Left ventricle myocardium inferior (tissue), 1 donor: ENCODE measurements at places on chromosomes 7 and 10. TPM values are rescaled to one million over a fixed set of nuclear protein-coding genes. Genes with fewer than 3 reads are reported as not detected.
A peak's percentile ranks its signal among the peaks of the same experiment; 100 is the strongest.

DNA sequence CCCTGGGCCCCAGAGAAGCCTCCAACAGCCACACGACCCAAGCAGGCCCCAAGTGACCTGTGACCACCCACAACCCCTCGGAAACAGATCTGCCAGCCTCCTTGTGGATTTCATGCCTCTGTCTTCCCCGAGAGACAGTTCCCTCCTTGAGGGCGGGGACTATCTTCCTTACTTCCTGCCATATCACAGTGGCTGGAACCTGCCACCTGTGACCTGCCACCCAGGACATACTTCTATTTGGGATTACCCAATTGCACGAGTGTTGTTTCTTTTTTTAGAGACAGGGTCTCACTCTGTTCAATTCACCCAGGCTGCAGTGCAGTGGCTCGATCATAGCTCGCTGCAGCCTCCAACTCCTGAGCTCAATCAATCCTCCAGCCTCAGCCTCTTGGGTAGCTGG lies 25.9 kb downstream of the TNRC18 start:
- DNase-seq: no peak

- no peak for DNase-seq
Measured at GRCh38 chr7:70420381-70420662, 711.6 kb upstream of the GALNT17 start.

GRCh38 chr7:13035233-13035632 lies 347.8 kb downstream of the ARL4A start:
- no peak for DNase-seq

GRCh38 chr10:90665905-90666662 lies 191.8 kb downstream of the HTR7 start:
- DNase-seq: no peak

- no peak for DNase-seq
Measured at GRCh38 chr10:21083861-21084260, 186.8 kb upstream of the NEBL start.

- no peak for DNase-seq
Measured at GRCh38 chr7:130275826-130276297, 9.2 kb downstream of the CPA2 start.

DNA sequence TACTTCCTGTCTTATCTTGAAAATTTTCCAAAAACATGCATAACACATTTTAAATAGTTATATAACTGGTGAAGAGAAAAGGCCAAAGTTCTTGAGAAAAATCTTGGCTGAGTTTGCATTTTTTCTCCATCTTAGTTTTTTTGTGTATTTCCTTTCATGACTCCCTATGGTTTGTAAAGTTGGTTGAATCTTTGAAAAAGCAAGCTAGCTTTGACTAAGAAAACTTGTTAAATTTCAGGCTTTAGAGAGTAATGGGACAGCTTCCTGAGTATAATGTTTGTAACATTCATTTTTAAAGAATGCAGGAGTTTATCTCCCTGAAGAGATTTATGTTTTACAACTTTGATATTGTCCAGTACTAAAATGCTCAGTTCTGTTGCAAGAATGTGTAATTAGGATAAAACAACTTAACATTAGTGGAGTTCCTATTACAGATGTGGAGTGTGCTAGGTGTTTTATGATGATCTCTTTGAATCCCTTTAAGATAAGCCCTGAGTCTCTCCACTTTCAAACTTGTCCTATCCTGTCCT lies 11.1 kb upstream of the HERPUD2 start:
- no peak for DNase-seq

DNA sequence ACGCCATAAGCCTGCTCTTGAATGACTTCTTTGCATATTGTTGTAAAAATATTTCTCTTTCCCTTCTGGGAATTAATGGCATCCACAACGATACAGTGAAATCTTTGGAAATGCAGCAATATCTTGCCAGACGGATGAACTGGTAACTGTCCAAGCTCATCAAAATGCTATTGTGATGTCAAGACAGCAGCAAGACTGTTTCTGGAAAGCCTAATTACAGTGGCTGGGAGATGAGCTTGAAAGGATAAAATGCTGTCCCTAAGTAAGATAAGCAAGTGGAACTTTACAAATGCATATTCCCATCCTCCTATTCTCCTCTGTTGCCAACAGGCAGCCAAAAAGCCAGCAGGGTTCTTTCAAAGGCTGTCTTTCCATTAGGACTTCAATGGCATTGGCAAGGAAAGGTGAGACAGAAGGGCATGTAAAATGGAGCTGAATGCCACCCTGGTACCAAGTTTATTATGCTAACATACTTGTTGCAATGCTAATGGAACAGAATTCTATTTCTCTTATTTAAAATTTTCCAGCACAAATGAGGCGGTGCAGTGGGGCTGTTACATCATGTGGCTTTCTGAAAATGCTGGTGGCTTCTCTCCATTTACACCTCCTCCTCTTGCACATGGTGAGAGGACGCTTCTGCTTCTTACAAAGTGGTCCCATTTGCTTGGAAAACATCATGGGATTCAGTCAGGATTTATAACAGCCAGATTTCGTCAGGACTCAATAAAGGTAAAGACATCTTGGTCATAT lies 178.3 kb upstream of the PTER start:
- DNase-seq: no peak

- no peak for DNase-seq
Measured at GRCh38 chr10:59550061-59550460, 159.6 kb downstream of the SLC16A9 start.

DNA sequence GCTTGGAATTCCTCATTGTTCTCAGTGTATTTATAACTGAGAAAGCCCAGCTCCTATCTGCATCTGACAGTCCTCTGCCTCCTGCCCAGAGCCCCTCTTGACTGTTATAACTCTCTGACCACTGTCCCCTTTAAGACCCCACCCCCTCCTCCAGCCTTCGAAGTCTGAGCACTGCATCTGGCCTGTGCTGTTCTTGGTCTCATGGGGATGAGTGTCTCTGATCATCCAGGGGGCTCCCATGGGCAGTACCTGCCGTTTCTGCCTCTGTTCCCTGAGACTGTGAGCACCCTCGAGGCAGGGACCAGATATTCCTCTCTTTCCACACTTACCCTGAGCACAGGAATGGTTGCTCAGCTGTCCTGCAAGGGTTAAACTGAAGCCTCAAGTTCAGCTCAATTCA lies 7.7 kb downstream of the GHRHR start:
- DNase-seq: no peak

GRCh38 chr10:54137396-54137795 lies 663.6 kb downstream of the PCDH15 start:
- DNase-seq: no peak

DNA sequence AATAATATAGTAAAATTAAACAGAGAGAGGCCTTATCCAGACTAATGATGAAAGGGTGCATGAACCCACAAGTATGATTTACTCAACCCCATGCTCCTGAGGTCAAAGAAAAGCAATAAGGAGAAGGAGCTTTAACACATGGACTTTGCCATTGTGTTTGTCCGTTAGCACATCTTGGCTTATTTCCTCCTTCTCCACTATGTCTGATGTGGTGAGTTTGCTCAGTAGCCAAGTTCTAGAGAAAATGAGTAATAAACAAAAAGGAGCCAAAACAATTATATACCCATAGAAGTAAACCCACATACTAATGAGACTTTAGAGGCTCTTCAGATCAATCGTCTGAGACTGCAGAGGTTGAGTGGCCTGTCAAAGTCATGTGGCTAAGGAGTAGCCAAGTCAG lies 26.1 kb upstream of the ADD3 start:
- DNase-seq: no peak

DNA sequence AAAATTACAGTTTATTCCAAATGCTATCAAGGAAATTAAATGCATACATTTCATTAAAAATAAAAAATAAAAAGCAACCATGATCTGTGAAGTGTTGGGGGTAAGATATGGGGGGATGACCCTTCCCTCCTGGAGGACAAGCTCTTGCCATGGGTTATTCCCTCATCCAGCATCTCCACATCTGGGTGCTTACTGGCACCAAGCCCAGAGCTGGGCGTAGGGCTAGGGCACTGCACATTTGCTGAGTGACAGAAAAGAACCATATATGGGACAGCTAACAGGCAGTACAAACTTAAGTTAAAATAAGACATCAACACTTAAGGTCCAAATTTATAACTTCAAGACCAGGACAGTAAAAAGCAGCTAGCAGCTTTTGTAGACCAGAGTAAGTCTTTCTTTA lies 10.2 kb downstream of the CCDC6 start:
- DNase-seq: no peak

DNA sequence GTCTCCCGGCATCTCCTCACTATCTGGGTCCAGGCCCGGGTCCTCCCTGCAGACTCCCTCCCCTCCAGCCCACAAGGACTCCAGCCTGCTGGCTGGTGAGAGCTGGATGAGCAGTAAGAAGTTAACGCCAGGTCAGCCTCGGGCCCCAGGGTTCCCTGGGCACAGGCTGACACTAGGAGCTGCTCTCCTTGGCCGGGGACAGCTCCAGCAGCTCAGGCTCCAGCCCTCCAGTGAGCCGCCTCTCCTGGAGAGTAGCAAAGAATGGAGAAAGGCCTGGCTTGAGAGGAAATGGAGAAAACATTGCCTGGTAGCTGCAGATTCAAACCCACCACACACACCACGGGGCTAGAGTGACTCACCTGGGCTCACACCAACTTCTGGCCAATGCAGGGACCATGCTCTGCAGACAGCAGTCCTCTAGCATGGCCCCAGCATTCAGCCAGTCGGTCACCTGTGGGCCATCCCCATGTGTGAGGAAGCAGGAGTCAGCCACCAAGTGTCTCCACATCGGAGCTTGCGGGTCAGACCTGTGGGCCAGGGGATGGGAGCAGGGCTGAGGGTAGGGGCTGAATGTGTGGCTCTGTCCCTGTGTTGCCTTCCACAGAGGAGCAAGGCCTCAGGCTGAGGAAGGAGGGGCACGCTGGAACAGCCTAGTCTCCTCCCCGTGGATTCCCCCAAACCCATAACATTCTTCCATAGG lies 6.5 kb downstream of the SAP25 start:
- no peak for DNase-seq

DNA sequence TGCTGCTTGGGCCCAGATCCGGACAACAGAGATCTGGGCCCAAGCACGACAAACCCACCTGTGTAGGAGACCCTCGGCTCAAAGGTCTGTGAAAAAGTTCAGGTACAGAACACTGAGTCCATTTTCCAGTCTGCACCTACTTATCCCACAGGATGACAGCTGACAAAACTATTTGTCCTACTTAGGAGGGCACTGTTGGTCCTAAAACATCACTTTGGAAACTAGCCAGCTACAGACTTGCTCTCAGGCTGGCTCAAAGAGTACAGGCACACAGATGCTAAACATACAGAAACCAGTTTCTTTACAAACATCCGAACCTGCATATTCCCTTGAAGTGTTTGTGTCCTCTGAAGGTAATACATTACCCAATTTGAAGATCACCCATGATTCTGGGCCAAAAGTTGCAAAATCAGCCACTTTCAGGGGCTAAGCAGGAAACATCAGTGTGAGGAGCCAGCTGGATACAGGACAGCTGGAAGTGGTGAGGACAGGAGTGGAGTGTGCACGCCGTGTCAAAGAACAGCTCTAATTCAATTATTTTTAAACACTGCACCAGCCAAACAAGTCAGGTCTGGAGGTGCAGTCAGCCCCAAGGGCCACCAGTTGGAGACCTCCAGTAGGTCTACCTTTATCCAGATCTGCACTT lies 88.5 kb downstream of the NOC3L start:
- peak; percentile 62 for DNase-seq

DNA sequence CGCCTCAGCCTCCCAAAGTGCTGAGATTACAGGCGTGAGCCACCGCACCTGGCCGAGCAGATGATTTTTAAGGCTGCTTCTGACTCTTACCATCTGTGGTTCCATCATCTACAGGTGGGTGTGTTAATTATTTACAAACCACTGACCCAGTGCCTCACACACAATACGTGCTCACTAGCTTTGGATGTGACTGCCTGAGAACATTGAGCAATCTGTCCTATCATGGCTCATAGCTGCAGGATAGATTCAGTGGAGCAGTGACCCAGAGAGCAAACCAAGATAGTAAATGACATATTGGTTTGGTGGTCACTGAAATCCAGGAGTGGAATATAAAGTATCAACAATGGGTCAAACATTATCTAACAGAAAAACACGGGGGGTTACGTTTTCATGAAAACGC lies 24.1 kb downstream of the GPAM start:
- DNase-seq: no peak

- DNase-seq: peak; percentile 46
Measured at GRCh38 chr10:123614888-123615287, 51.3 kb upstream of the GPR26 start.

GRCh38 chr7:51817694-51818225 lies 501.2 kb upstream of the COBL start:
- no peak for DNase-seq

- no peak for DNase-seq
Measured at GRCh38 chr10:110859973-110860376, 11.8 kb upstream of the PDCD4 start.

DNA sequence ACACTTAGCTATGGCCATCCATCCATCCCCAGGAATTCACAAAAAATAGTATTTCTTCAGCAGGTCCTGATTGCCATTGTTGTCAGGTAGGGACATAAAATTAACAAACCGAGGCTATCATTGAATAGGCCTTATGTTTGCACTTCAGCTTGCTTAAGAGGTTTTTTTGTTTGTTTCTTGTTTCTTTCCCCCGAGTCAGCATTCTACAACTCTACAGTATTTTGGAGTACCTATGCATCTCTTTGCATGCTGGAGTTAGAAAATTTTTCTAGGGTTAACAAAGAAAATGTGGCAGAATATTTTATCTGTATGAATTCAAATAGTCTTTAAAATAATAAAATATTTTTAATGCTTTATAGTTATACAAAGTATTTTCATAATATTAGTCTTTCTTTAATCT lies 26.3 kb downstream of the CHRM2 start:
- no peak for DNase-seq

DNA sequence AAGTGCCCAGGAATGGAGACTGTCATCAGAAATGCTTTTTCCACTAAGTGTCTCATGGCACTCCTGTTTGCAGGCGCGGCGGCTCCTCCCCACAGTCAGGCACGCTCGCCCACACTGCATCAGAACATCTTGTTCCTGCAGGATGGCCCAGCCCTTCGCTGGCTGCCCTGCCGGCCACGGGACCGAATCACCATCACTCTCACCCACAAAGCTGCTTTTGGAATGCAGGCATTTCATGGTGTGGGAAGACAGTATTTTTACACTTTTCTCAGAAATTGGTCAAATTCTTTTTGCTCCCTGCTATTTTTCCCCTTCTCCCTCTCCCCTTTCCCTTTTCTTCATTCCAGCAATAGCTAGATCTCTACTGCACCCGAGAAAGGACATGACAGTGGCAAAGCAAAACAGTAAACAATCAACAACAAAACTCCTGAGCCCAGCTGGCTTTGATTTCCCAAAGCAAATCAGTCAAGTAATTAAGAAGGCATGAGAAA lies 176.1 kb upstream of the TNS3 start:
- DNase-seq: peak; percentile 63

GRCh38 chr10:33460505-33461294 lies 126.2 kb upstream of the NRP1 start:
- DNase-seq: peak; percentile 67

- DNase-seq: no peak
Measured at GRCh38 chr10:101330631-101331225, 23.2 kb upstream of the BTRC start.

The AGR2 gene
- total RNA-seq: not detected

The C10orf120 gene
- total RNA-seq: not detected

The LIPJ gene
- not detected for total RNA-seq

The APBB1IP gene
- 2.6 TPM for total RNA-seq

The TACC2 gene
- total RNA-seq: 400 TPM

The SFMBT2 gene
- total RNA-seq: 11.0 TPM

The SP8 gene
- total RNA-seq: not detected

The TACR2 gene
- not detected for total RNA-seq

The STEAP2 gene
- 6.1 TPM for total RNA-seq

The CACNB2 gene
- total RNA-seq: 38.1 TPM

The DPYSL4 gene
- total RNA-seq: 42.8 TPM

The CCL24 gene
- not detected for total RNA-seq

The PSD gene
- 0.93 TPM for total RNA-seq

The TYSND1 gene
- total RNA-seq: 6.4 TPM

The PDCD11 gene
- total RNA-seq: 11.2 TPM

The CPVL gene
- 86.3 TPM for total RNA-seq

The PRKG1 gene
- 38.9 TPM for total RNA-seq

The RP9 gene
- total RNA-seq: 20.2 TPM
